Stimulated activated CD4-positive, alpha-beta T cell treated with anti-CD3 and anti-CD28 coated beads, TNF-alpha, amount 100 ng/mL, for 1 hour (primary cell): ENCODE measurements at places on chromosomes 2 and 18.

DNA sequence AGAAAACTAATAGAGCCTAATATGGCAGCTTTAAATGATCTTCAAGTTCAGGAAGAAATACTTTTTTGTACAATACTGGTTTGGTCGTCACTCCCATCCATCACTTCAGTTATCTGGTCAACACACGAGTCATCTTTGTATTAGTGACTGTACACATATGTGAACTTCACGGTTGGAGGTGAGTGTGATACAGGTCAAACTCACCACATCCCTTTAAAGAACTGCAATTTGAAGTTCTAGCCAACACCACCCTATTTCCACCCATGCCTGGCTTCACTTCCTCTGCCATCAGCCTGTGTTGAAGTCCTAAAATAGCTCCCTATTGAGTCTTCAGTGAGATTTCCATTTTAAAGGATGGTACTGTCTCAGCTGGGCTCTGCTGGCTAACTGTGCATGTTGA lies 361.9 kb downstream of the TXNL1 start:
- no peak for DNase-seq

- no peak for DNase-seq
Measured at GRCh38 chr2:216879727-216880508, 20.1 kb upstream of the TNP1 start.

GRCh38 chr2:223772363-223772762 lies 65.0 kb downstream of the AP1S3 start:
- DNase-seq, result no peak

GRCh38 chr2:16691261-16691660 lies 25.6 kb upstream of the CYRIA start:
- no peak for DNase-seq

- DNase-seq, result no peak
Measured at GRCh38 chr18:79486356-79487182, 90.8 kb downstream of the NFATC1 start.
